Nasal cavity respiratory epithelium epithelial cell of viscerocranial mucosa (primary cell): ENCODE measurements at places on chromosomes 16 and 17. TPM values are rescaled to one million over a fixed set of nuclear protein-coding genes. Genes with fewer than 3 reads are reported as not detected.

RNFT1 gene
- total RNA-seq, result 13.6 and 16.4 TPM in 2 replicates

LGALS9B gene
- 0.50 TPM in 1 of 2 replicates, not detected in the other for total RNA-seq

KRTAP3-1 gene
- not detected in 2 replicates for total RNA-seq

EVPLL gene
- total RNA-seq, result 1.4 and 2.3 TPM in 2 replicates

RNF112 gene
- 0.34 and 0.43 TPM in 2 replicates for total RNA-seq

GP1BA gene
- not detected in 2 replicates for total RNA-seq

HOXB3 gene
- total RNA-seq, result 0.36 TPM in 1 of 2 replicates, not detected in the other

ACAP1 gene
- total RNA-seq, result 0.34 and 0.71 TPM in 2 replicates

CEP295NL gene
- total RNA-seq, result under 0.01 and 0.43 TPM in 2 replicates

PRSS27 gene
- total RNA-seq, result 1.0 and 1.9 TPM in 2 replicates

MYH2 gene
- total RNA-seq, result not detected in 2 replicates

TEKT3 gene
- total RNA-seq, result not detected in 2 replicates

TBC1D3C gene
- 1.6 TPM in 1 of 2 replicates, not detected in the other for total RNA-seq

IGSF6 gene
- total RNA-seq, result 0.07 and 0.68 TPM in 2 replicates

PKD1 gene
- 89.5 and 226 TPM in 2 replicates for total RNA-seq

KRT12 gene
- not detected in 2 replicates for total RNA-seq

MYH13 gene
- not detected in 2 replicates for total RNA-seq

AP1G1 gene
- total RNA-seq, result 43.1 and 70.5 TPM in 2 replicates
